ENCODE measurements at places on chromosomes 2 and 18.

- no peak for DNase-seq
Observed at GRCh38 chr2:159606287-159606686, 10.1 kb downstream of the BAZ2B start.

GRCh38 chr18:37659906-37660305 is 94.3 kb upstream of the CELF4 start:
- DNase-seq = no peak

GRCh38 chr2:158015428-158016076 is 86.1 kb upstream of the UPP2 start:
- no peak for DNase-seq

- DNase-seq = no peak
Observed at GRCh38 chr2:210966330-210966729, 409.9 kb downstream of the CPS1 start.

DNA sequence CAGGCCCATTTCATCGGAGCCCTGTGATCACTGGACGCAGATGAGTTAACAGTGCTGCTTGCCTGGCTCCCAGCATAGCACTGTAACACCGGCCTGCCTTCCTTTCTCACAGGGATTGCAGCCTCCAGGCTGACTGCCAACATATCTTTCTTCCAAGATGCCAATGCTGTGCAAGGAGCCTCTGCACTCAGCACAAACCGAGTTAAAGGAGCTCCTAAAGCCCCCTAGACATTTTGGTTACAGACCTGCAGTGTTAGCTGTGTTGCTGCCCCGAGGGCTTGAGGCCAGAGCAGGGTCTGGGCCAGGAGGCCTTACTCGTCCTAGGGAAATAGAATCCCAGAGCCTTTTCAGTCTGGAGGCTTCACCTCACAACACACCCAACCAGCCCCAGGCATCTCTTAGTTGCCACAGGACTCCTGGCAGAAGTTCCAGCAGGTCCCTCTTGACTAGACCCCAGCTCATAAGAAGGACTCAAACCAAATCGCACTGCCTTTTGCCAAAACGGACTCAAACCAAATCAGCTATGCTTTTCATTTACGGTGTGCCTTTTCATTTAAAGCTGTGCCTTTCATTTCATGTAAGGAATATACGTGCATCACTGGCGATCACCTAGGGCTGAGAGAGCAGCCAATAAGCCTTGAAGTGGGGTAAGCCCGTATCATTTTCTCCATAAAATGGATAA is 58.4 kb upstream of the EML4 start:
- DNase-seq = no peak

DNA sequence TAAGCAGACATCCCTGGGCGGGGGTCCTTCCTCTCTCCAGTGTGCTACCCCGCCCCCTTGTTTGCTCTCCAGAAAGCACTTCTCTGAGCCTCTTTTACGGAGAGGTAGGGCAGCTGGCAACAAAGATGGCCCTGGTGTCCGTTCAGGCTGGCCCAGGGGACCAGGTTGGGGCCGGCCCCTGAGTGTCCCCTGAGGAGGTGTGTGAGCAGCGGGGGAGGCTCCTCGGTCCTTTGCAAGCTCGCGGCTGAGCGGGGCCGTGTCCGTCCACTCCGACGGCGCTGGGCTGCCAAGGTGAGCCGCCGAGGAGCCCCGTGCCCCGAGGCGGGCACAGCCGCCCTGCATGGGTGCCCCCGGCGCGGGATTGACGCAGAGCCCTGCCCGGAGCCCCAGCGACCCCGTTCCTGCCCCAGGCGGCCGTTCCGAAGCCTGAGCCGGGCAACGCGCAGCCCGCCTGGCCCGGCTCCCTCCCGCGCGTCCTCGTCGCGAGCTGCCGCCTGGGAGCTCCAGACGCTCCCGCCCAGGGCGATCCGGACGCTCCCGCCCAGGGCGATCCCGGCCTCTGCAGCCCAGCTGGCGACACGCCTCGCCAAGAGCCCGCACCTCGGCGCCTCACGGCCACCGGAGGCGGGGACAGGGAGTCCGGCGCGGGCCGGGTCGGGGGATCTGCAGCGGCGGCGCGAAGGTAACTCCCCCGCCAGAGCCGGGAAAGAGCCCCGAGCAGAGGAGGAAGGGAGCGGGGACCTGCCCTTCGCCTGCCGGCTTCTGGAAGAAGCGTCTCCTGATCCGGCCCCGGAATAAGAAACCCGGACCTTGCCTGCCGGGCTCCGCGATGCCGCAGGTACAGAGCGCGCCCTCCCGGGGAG is at the start of gene PROKR1:
Gene PROKR1 (plus strand): TSS at position 569 of the 863 bp plus-strand sequence. CDS start 2,243 bp downstream, outside the sequence.
- peak; percentile 79 for DNase-seq

DNA sequence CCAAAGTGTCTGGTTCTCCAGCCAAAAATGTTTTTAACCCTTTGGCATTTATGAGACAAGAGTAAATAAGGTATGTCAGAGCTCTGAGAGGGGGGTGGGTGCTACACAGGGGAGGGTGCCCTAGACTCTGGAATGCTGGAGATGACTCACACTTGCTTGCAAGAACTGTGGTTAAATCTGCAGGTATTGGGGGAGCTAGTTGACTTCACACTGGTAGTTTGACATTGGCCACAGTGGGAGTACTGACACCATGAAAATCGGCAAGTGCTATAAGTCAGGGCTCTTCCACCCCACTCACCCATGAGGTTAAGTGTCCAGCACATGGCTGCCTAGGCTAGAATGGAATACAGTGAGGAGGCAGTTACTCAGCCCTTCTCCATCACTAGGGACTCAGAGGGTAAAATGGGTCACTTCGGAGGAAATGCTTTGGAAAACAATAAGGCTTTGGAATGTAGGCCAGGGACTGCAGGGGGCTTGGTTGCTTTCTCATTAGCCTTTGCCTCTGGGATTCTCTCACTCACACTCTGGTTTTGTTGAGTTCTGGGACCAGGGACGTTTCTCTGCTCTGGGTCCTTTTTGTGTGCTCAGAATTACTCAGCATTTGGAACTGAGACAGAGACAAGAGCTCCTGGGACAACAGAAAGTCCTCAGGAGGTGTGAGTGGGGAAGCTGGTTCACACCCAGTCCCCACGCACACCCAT is 91.6 kb downstream of the ACKR3 start:
- DNase-seq = peak; percentile 87

- DNase-seq = no peak
Observed at GRCh38 chr2:148936857-148937450, 61.9 kb downstream of the KIF5C start.

GRCh38 chr2:128984081-128984480 is 665.4 kb upstream of the HS6ST1 start:
- no peak for DNase-seq

DNA sequence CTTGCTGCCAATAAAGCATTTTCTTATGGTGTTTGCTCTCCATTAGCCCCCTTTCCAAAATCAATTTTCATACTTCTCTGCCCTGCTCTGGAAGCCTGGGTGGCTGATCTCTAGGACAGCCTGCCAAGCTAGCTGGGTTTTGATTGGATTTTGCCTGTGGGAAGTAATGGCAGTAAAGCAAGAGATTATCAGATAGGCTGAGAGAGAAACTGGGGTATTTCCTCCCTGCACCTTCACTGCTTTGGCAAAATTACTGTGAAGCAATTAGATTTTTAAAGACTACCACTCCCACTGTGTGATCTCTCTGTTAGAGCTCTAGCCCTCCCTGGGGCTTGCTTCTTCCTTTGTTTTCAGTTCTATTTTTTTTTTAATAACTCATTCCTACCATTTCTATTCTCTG is 223.8 kb downstream of the DLGAP1 start:
- DNase-seq = no peak

- no peak for DNase-seq
Observed at GRCh38 chr18:67385455-67385854, 131.1 kb downstream of the DSEL start.

DNA sequence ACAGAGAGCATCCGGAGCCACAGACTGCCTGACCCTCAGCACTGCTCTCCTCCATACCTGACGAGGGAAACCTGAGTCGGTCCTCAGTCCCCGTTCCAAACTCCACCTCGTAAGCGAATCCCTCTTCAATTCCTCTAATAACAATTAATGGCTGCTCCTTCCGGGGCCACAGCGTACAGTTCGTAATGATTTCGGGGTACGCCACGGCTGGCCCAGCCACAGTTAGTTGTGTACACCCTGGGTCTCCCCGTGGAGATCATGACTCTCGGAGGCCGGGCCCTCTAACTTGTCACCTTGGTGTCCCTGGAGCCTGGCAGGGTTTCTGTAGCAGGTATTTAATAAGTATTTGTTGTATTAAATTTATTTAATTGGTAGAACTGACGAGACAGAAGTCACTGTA is 121.5 kb downstream of the EIPR1 start:
- no peak for DNase-seq

DNA sequence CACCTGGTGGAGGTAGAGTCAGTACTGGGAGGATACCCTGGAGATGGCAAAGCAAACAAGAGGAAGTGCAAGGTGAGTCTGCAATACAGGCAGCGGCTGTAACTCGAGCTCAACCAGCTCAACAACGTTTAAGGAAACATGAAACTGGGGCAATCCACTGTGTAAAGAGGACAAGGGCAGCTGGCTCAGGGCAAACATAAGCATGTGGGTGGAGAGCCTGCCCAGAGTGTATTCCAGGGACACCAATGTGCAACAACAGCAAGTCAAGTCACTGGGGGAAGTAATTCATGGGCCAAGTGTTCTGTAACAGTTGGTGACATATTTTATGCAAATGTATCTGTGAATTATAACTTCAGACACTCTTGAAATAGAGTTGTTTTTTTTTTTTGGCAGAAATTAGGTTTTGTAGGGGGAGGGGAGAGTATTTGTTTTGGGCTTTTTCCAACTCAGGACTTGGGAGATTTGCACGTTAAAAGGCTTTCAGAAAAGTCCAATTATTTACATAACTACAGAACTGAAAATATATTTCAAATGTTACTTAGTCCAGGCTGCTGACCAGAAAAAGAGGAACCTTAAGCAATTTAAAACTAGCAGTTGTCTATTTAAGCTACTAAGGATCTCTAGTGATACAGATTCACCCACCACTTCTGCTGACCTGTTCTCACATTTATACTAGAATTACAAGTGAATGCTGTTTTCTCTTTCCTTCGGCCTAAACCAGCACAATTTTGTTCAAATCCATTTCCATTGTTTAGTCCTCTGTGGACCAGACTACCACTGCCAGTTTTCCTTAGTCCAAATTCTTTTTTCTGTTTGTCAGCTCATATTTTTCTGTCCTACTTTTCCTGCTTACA is 18.6 kb downstream of the NRXN1 start:
- no peak for DNase-seq

DNA sequence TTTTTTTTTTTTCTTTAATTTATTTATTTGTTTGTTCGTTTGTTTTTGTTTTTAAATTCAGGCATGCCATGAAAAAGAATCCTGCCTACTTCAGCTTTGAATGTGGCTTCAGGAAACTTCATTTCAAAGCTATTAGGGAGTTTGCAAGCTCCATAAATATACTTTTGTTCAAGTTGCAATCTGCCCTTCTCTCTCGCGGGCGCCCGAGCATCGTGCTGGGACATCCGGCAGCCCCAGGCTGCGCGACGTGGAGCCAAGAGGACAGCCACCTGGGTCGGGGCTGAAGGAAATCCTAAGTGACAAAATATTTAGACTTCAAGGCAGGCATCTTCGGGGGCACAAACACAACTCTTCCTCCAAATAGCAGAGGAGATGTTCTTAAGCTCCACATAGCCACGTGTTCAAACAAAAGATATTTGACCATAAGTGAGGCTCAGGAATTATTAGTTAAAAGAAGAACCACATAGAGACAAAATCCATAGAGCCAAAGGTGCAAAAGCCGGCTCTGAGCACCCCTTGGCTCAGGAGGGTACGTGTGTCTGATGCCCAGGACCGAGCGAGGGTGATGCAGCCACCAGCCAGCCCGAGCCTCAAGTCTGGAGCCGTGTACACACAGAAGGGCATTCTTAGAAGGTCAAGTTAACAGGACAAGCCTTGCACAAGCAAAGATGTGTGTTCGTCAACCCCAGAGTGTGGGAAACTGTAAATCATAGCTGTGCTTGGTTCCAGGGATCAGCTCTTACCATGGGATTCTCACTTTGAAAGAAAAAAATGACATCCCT is 256.5 kb upstream of the SALL3 start:
- DNase-seq = no peak

DNA sequence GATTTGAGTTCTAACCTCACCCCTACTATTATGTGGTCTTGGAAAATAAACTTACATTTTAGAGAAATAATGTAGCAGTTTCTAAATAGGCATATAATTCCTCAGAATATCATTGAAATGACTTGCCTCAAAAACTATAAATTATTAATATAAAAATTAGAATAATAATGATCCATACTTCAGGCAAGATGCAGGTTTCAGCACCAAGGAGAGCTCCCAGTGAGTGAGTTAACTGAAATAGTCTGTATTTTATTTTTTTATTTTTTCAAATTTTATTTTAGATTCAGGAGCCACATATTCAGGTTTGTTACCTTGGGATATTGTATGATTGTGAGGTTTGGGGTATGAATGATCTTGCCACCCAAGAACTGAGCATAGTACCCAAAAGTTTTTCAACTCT is 472.2 kb upstream of the DCC start:
- peak; percentile 73 for DNase-seq

DNA sequence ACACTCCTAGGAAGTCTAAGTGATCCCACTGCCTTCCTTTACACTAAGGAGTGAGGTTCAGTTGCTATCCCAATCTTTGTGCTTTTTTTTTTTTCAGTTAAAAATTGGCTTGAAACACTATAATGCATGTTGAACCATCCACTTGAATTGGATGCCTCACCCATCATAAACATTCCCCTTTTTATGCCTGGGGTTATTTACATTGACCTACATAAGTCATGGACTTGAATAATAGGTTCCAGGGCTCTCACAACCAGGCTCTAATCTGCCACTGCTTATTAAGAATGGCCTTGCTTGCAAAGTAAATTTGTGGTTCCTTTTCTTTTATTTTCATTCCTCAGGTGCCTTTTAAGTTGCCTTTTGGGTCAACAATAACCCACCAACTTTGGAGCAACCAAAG is 236.1 kb upstream of the MEIS1 start:
- no peak for DNase-seq

- DNase-seq = no peak
Observed at GRCh38 chr2:191611614-191612013, 66.3 kb upstream of the NABP1 start.

DNA sequence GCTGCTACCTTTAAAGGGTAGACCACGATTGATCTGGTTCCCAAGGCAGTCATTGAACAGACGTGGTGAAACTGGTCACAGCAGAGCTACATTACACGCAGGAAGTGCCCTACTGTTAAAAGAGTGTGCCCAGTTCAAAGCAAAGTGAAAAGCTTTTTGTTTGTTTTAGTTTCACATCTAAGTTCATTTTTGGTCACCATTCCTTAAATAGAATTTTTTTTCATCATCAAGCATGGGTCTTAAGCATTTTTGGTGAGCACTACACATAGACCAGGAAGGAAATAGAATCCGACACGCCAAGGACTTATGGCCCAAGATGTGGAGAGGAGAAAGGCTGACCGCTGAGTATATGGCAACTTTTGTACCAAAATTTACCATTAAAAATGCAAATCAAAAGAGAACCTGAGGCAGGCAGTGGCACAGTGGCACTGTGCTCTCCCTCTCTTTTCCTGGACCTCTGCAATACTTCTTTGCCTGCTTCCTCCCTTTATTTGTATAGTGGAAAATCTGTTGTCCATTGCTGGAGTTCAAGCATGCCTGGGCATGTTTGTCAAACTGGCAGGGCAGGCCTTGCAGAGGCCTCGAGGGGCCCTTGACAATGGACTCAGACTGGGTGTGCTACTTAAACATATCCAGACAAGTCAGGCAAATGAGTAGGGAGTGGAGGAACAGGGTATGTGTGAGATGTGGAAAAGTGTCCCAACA is 42.6 kb upstream of the HNRNPA3 start:
- peak; percentile 65 for DNase-seq
